ENCODE measurements at places on chromosomes 6 and 20. TPM values are rescaled to one million over a fixed set of nuclear protein-coding genes. Genes with fewer than 3 reads are reported as not detected.

RNF39 gene
- not detected for total RNA-seq

DNA sequence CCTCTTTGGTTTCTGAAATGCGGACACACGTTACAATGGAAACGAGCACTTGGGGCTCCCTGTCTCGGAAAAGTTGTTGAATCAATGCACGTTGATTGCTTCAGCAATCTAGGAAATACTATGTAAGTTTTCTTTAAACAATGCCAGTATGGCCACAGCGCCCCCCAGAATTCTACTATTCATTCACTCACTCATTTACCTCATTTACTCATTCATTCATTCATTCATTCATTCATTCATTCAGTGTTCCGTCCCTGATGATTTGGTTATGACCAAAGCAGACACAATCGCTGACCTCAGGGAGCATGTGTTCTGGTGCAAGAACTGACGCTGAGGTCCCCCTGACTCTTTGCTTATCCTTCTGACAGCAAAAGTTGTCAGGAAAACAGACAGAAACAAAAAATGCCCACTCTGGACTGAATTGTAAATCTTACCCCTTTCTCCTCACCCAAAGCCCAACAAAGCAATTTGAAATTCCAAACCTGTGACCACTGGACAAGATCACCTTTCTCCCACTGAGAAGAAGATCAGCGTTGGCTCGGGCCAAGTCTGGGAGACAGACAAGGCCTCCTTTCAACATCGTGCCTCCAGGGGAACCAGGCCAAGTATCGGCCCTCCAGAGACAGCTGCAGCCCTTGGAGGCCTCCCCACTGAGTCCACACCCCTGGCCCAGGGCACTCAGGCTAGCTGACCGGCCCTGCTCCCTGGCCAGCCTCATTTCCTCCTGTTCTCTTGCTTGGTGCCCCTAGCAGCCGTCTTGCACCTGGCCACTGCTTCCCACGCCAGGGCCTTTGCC lies 15.0 kb upstream of the PMEPA1 start:
- no peaks in the 10 kb centered on the region for H3K27me3 ChIP-seq
- no peaks in the 10 kb centered on the region for H3K4me1 ChIP-seq
- no peak overlapping the region for H3K4me3 ChIP-seq
- H3K36me3 ChIP-seq: no peaks in the 10 kb centered on the region

DNA sequence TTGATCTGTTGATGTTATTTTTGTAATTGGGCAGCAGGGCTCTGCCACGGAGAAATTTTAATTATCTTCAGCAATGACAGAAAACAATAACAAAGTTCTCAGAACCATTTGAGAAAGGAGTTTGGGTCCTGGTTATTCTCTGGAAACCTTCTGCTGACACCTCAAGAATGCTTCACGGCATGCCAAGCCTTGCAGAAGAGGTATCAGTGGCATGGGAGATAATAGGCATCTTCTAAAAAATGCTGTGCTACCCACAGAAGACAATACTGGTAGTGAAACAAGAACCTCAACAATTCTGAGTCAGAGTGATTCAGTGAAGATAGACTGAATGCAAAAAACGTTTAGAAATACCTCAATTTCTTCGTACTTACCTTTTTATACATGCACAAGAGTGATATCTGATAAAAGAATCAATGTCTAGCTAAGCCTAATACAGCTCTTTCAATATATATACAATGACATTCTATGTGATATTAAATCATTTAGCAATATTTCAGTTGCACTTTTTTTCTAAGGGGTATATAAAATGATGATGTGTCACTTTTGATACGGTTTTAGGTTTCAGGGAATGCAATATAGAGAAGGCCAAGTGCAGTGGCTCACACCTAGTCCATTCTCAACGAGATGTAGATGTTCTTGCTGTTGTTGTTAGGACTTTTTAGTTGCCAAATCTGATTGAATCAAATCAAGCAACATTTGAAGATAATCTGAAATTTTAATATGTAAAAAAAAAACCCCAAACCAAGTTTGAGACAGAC lies 110.4 kb upstream of the COL21A1 start:
- H3K4me3 ChIP-seq: no peak overlapping the region
- H3K27ac ChIP-seq: no peak overlapping the region
- H3K27me3 ChIP-seq: no peaks in the 10 kb centered on the region
- H3K4me1 ChIP-seq: no peaks in the 10 kb centered on the region
- no peaks in the 10 kb centered on the region for H3K36me3 ChIP-seq

CHRNA4 gene
- not detected for total RNA-seq

- H3K4me3 ChIP-seq: no peak overlapping the region
- H3K27ac ChIP-seq: no peak overlapping the region
- peak; percentile 84 for DNase-seq
- H3K36me3 ChIP-seq: no peaks in the 10 kb centered on the region
- peaks cover 4% of the 10 kb centered on the region for H3K4me1 ChIP-seq
- no peaks in the 10 kb centered on the region for H3K27me3 ChIP-seq
These were observed 35.8 kb downstream of the LAMA4 start for GRCh38 chr6:112218563-112218962.

- H3K4me3 ChIP-seq: no peak overlapping the region
- DNase-seq: no peak
- H3K36me3 ChIP-seq: no peaks in the 10 kb centered on the region
These were observed 55.0 kb downstream of the ALDH5A1 start for GRCh38 chr6:24549674-24550353.

TRIM15 gene
- not detected for total RNA-seq

DNA sequence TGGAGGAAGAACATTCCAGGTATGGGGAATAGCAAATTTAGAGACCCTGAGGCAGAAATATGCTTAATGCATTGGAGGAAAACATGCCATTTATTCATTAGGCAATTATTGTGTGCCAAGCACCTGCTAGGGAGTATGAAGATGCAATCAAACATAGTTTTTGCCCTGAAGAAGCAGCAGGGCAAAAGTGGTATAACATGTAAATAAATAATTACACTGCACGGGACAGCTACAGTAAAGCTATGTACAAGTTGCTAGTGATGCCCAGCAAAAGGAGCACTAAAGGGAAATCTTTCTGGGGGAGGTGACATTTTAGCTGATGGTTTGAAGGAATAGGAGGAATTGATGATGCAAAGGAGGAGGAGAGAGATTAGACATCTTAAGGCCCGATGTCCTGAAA lies 624 bp upstream of the TJAP1 start:
- DNase-seq: no peak
- no peak overlapping the region for H3K27ac ChIP-seq
- no peaks in the 10 kb centered on the region for H3K27me3 ChIP-seq
- H3K4me1 ChIP-seq: peaks cover 5% of the 10 kb centered on the region

MLIP gene
- total RNA-seq: 2.2 TPM

FERMT1 gene
- 0.39 TPM for total RNA-seq

DNA sequence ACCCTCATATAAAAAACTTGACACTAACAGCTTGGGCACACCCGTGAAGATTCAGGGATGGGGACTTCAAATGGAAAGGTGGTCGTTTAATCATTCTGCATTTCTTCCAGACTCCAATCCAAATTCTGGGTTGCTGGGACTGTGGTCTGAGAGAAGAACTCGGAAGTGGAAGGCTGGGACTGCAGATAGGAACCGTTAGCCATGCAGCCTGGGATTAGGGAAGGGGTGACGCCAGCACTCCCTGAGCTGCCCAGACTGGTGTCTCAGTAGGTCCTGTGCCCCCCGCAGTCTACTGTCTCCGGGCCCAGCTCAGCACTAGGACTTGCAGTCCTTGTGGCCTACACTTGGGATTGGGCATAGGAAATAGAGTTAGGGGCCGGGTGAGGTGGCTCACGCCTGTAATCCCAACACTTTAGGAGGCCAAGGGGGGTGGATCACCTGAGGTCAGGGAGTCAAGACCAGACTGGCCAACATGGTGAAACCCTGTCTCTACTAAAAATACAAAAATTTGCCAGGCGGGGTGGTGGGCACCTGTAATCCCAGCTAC lies 511 bp upstream of the CLIC1 start:
- H3K27me3 ChIP-seq: no peaks in the 10 kb centered on the region
- H3K36me3 ChIP-seq: peaks cover 2% of the 10 kb centered on the region

MATN4 gene
- 0.69 TPM for total RNA-seq

DNA sequence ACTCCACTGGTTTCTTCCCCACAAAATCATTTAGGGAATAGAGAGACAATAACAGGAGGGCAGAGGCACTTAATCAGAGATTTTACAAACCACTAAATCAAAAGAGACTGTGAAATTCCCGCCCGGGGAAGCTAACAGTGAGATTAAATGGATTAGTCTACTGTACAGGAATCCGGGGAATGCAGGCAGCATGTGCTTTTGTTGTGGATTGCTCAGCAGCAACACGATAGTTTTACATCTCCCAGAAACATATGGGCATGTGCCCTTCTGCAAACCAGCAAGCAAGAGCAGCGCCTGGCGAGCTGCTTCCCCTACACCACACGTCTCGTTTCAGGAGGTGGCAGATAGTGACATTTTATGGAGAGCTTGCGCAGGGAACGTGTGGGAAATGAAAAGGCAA lies 382.3 kb downstream of the CD83 start:
- no peaks in the 10 kb centered on the region for H3K27me3 ChIP-seq
- no peak overlapping the region for H3K4me3 ChIP-seq
- no peak overlapping the region for H3K27ac ChIP-seq

DNA sequence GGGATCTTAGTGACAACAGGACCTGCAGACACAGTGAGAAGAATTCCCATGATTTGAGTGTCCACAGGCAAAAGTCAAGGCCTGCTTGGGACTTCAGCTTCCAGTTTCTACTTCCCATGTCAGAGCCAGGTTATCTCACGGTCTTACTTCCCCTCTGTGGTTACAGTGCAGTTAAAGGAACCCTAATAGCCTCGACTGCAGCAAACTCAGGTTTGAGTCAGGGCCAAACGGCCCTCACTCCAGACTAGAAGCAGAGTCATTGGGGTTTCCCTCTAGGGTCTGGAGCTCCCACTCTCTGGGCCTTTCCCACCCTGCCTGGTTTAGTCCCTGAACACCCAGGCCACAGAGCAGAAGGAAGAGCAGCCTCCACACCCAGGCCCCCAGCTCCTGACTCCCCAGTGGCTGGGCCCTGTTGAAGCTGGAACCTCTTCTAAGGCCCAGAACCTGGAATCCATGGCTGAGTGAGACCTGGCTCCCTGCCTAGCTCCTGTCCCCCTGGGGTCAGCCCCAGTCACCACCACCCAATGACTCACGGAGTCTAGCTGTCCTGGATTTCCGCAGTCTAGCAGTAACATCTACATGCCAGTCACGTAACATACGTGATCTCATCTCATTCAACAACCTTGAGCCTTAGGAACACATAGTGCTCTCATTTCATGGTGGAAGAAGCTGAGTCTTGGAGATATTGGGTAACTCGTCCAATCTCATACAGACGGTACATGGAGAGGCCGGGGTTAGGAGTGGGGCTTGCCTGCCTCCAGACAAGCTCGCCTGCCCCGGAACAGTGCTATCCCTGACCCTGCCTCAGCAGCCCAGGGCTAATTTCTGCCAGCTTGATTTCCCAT lies 9.2 kb upstream of the GHRH start:
- no peaks in the 10 kb centered on the region for H3K27me3 ChIP-seq
- DNase-seq: peak; percentile 54
- H3K27ac ChIP-seq: no peak overlapping the region
- H3K36me3 ChIP-seq: no peaks in the 10 kb centered on the region
- H3K4me1 ChIP-seq: no peaks in the 10 kb centered on the region

GRCh38 chr20:49595811-49596561 lies 28.0 kb upstream of the PTGIS start:
- no peak overlapping the region for H3K27ac ChIP-seq
- DNase-seq: peak; percentile 74
- no peaks in the 10 kb centered on the region for H3K27me3 ChIP-seq
- H3K4me3 ChIP-seq: no peak overlapping the region
- H3K4me1 ChIP-seq: no peaks in the 10 kb centered on the region
- no peaks in the 10 kb centered on the region for H3K36me3 ChIP-seq

CDSN gene
- total RNA-seq: not detected

DNA sequence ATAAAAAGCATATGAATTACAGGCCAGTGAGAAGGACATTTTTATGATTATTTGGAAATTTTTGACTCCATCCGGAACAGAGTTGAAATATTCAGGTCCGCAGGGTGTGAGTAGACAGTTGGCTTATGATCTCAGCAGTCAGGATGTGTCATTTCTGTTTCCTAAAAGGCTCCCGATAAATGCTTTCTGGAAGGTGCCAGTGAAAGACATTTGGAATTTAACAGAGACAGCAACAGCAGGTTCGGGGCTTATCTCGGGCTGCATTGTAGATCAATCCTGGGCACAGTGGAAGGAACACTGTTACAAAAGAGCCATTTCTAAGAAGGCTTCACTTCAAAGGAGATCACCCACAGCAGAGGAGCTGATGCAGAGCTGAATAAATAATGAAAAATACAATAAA lies 934.4 kb downstream of the KIF16B start:
- DNase-seq: no peak
- no peak overlapping the region for H3K27ac ChIP-seq
- no peak overlapping the region for H3K4me3 ChIP-seq
- H3K27me3 ChIP-seq: no peaks in the 10 kb centered on the region
- H3K36me3 ChIP-seq: no peaks in the 10 kb centered on the region
- H3K4me1 ChIP-seq: no peaks in the 10 kb centered on the region

DNA sequence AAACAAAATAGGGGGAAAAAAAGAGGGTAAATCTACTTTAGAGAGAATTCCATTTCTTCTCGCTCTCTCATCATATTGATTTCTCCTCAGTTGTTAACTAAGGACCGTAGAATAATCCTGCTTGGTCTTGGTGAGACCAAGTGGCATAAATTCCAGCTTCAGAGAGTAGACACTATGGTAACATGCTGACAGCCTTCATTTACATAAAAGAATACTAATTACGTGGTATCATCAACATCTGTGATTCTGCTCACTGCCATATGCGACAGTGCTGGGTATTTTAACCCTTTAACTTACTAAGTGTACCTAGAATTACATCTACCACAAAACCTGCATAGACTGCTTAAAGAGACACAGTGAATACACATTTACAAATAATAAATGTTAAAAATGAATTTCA lies 27.1 kb downstream of the TOMM6 start:
- H3K27ac ChIP-seq: no peak overlapping the region
- H3K36me3 ChIP-seq: no peaks in the 10 kb centered on the region
- H3K4me1 ChIP-seq: no peaks in the 10 kb centered on the region
- no peaks in the 10 kb centered on the region for H3K27me3 ChIP-seq

DNA sequence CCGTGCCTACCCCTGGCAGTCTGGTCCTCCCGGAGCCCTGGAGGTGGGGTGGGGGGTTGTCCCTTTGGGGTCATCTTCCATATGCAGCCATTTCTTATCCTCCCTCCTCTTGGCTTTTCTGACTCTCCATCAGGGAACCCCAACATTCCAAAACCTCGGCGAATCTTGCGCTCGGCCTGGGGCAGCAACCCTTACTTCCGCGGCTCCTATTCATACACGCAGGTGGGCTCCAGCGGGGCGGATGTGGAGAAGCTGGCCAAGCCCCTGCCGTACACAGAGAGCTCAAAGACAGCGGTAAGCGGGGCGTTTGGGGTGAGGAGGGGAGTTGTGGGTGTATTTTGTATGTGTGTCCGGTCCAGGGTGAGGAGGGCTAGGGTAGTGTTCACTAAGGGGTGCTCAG lies 168.0 kb upstream of the RNF24 start:
- no peak overlapping the region for H3K4me3 ChIP-seq
- no peak overlapping the region for H3K27ac ChIP-seq
- DNase-seq: no peak
- no peaks in the 10 kb centered on the region for H3K36me3 ChIP-seq

All from aorta (tissue), 5 donors.